Activated naive CD8-positive, alpha-beta T cell treated with anti-CD3 and anti-CD28 coated beads for 36 hours (primary cell): ENCODE measurements at places on chromosomes 3 and 15. TPM values are rescaled to one million over a fixed set of nuclear protein-coding genes. Genes with fewer than 3 reads are reported as not detected.

DNA sequence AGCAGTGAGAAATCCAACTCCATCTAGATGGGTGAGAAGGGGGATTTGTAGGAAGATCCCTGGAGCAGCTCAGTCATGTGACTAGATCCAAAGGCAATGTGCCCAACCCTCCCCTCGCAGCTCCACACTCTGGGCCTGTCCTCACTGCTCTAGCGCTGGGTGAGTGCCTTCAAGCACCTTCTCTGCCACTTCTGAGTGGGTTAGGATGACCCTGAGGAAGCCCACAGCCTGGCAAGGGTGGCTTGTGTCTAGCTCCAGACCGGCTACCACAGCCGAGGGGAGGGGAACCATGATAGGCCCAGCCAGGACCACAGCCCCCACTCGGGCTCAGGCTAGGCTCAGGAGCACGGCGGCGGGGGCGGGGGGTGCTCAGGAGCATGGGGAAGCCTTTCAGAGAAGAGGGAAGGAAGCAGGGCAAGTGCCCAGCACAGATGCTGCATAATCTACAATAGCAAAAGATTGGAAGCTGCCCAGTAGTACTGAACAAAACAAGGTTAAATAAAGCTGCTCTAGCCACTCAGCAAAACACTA, 1.7 kb downstream of the SPATA12 start:
- DNase-seq, result no peak
- no peaks in the 10 kb centered on the region for H3K36me3 ChIP-seq
- no peak overlapping the region for H3K27ac ChIP-seq
- H3K4me1 ChIP-seq, result no peaks in the 10 kb centered on the region

The BLOC1S6 gene
- total RNA-seq, result 49.2 TPM

DNA sequence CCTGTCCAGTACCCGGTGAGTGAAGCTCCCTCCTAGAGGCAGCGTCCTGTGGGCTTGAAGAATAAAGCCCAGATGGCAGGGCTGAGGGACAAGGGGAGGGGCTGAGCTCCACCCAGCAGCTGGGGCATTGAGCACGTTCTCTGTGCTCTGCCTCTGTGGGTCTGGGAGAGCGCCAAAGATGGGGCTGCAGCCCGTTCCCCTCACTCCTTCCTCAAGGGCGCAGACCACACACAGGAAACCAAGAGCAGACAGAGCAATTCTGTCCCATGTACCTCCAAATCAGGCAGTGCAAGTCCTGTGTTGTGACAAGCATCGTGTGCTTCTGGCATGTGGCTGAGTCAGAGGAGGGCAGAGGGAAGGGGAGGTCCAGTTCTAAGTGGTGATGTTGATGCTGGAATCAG, 15.7 kb upstream of the KIF23 start:
- H3K4me3 ChIP-seq, result no peak overlapping the region
- no peak for DNase-seq
- no peaks in the 10 kb centered on the region for H3K27me3 ChIP-seq
- no peaks in the 10 kb centered on the region for H3K36me3 ChIP-seq
- no peak overlapping the region for H3K27ac ChIP-seq

The LZTFL1 gene
- total RNA-seq, result 7.5 TPM

GRCh38 chr15:96220657-96221056, 109.8 kb upstream of the NR2F2 start:
- no peak overlapping the region for H3K4me3 ChIP-seq
- no peaks in the 10 kb centered on the region for H3K36me3 ChIP-seq
- peaks cover 26% of the 10 kb centered on the region for H3K27me3 ChIP-seq

GRCh38 chr15:61659566-61660190, 400.6 kb downstream of the VPS13C start:
- H3K4me3 ChIP-seq, result no peak overlapping the region
- H3K27ac ChIP-seq, result no peak overlapping the region

The CCDC9B gene
- total RNA-seq, result 0.24 TPM

DNA sequence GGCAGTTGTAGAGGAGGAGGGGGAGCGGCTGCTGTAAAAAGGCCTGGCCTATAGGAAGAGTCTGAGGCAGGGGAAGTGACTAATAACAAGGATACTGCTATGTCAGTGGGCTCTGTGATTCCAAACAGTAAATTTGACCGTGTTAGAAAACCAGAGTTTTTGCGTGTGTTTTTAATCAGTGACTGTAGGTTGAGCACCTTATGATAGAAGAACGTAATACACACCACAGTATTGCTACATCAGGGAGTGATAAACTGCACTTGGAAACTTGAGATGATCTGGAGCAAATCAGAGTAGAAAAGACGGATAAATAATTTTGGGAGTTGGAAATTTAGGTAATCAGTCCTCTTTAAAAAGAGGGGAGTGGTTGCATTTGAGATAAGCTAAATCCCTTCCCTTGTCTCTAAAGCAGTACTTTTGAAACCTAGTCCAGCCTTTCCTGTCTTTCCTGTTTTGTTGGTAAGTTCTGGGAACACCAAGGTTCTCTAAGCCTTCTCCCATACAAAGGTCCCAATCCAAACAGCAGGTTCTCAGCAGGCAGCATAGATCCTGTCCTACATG, 130.5 kb upstream of the NR2E3 start:
- H3K4me3 ChIP-seq, result no peak overlapping the region
- DNase-seq, result no peak
- H3K4me1 ChIP-seq, result peaks cover 15% of the 10 kb centered on the region

- H3K27ac ChIP-seq, result no peak overlapping the region
- H3K4me3 ChIP-seq, result no peak overlapping the region
- H3K36me3 ChIP-seq, result no peaks in the 10 kb centered on the region
- H3K27me3 ChIP-seq, result no peaks in the 10 kb centered on the region
- no peaks in the 10 kb centered on the region for H3K4me1 ChIP-seq
These were observed 190.2 kb downstream of the SLC9A9 start for GRCh38 chr3:143658116-143658515.

DNA sequence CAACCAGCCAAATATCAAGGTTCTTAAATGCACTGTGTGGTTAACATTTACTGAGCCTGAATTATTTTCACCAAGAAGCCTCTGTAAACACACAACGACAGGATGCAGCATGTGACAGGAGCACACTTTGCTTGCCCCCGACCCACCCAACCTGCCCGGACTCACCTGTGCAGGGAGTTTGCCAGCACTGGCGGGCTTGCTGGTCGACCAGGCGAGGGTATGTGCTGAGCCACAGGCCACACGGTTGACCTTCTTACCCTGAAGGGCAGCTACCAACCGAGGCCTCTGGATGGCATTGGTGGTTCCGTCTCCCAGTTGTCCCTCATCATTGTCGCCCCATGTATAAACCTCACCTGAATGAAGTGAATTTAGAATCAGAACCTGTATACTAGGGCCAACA, 25.7 kb upstream of the OCA2 start:
- no peak overlapping the region for H3K4me3 ChIP-seq
- H3K36me3 ChIP-seq, result peaks cover 13% of the 10 kb centered on the region

DNA sequence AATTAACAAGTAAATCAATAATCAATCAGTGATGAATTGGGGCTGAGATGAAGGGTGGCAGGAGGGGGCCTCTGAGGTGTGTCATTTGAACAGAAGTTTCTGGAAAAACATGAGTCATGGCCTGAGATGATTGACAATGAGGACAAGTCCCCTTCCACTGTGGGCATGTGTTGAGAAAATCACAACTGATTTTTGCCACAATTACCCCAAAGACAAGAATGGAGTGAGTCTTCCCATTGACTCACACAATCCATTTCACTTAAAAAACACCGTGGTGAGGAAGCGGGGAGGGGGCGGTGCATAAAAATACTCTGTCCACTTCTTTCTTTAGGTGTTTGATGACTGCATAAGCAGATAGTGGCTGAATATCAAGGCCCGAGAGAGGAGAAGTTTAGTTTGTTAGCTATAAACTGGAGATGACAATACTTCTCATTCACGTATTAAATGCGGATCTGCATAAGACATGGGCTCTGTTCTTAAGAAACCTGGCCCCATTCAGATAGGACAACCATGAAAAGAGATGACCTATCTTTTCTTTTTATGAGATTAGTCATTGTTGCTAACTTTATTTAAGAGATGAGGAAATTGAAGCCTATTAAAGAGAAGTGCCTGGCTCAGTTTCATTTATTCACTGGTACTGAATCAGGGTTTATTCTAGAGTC, 34.7 kb downstream of the SHC4 start:
- peaks cover 5% of the 10 kb centered on the region for H3K36me3 ChIP-seq
- peak; percentile 58 for DNase-seq
- H3K27me3 ChIP-seq, result peaks cover 8% of the 10 kb centered on the region
- H3K27ac ChIP-seq, result peak overlapping the region; percentile 85
- H3K4me1 ChIP-seq, result peaks cover 51% of the 10 kb centered on the region

The WDR76 gene
- 81.1 TPM for total RNA-seq

GRCh38 chr15:99099661-99100060, 5.2 kb upstream of the SYNM start:
- peaks cover 3% of the 10 kb centered on the region for H3K4me1 ChIP-seq
- no peaks in the 10 kb centered on the region for H3K36me3 ChIP-seq
- DNase-seq, result no peak

- H3K27ac ChIP-seq, result no peak overlapping the region
- H3K4me1 ChIP-seq, result no peaks in the 10 kb centered on the region
- H3K4me3 ChIP-seq, result no peak overlapping the region
- peaks cover 7% of the 10 kb centered on the region for H3K27me3 ChIP-seq
- no peak for DNase-seq
These were observed 110.5 kb upstream of the BFSP2 start for GRCh38 chr3:133289322-133289721.

GRCh38 chr3:126870608-126871210, 112.2 kb upstream of the PLXNA1 start:
- H3K4me1 ChIP-seq, result no peaks in the 10 kb centered on the region
- no peaks in the 10 kb centered on the region for H3K27me3 ChIP-seq

- no peak overlapping the region for H3K4me3 ChIP-seq
- H3K4me1 ChIP-seq, result peaks cover 14% of the 10 kb centered on the region
- H3K27me3 ChIP-seq, result no peaks in the 10 kb centered on the region
- no peaks in the 10 kb centered on the region for H3K36me3 ChIP-seq
- DNase-seq, result no peak
- H3K27ac ChIP-seq, result no peak overlapping the region
These were observed 103.1 kb upstream of the TNIK start for GRCh38 chr3:171563298-171563697.

- H3K4me3 ChIP-seq, result no peak overlapping the region
- H3K27me3 ChIP-seq, result no peaks in the 10 kb centered on the region
- peak overlapping the region; percentile 51 for H3K27ac ChIP-seq
- peaks cover 37% of the 10 kb centered on the region for H3K4me1 ChIP-seq
- DNase-seq, result no peak
These were observed 16.4 kb downstream of the EFCC1 start for GRCh38 chr3:129017484-129017899.
